ENCODE measurements at places on chromosomes 16 and 17.

- no peak for DNase-seq
These were observed 56.4 kb downstream of the ZNF18 start for GRCh38 chr17:11940904-11941303.

GRCh38 chr16:84434800-84435199 lies 66.5 kb downstream of the ATP2C2 start:
- no peak for DNase-seq

DNA sequence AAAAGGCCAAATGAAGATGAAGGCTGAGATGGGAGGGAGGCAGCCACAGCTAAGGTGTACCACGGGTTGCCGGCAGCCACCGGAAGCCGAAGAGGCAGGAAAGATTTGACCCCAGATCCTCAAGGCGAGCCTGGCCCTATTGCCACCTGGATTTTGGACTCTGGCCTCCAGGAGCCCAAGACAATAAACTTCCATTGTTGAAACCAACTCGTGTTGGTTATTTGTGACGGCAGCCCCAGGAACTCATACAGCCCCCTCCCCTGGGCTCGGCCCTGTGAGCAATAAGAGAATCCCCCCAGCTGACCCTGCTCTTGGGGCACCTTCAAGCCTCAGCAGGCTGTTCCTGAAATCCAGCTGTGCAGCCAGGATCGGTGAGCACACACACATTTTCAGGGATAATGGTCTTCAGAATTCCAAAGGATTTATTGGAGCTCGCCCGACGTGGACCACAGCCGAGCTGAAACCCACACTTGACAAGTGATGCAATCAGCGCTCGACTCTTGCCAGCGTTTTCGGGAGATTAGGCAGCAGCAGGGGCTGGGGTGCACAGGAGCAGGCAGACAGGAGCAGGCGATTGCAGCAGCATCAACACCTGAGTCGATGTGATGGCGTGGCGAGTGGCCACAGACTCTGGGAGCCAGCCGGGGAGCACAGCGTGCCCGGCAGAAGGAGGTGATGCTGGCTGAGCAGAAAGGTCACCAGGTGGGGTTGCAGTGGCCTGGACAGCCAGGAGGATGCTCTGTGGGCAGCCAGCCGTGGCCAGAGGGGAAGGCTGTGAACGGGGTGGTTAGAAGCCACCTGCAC lies 22.4 kb upstream of the CBX4 start:
- DNase-seq = no peak

- DNase-seq = no peak
These were observed 9.2 kb downstream of the HSBP1 start for GRCh38 chr16:83817022-83817421.

- no peak for DNase-seq
These were observed 47.1 kb downstream of the SRCIN1 start for GRCh38 chr17:38558728-38559050.

DNA sequence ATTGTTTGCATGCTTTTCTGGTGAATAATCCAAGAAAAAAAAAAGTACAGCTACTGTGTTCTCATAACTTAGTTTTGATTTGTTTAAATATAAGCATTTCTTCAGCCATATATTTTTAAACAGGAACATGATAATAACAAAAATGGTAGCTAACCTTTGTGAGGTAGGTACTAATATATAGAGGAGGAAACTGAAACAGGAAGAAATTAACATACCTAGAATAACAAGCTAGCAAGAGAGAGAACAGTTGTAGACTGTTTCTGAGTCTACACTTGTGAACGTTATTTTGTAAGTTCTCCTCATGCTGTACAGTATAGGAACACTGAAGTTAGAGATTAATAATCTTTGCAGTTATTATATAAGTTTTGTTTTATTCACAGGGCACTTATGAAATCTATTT lies 49.3 kb downstream of the NSRP1 start:
- DNase-seq = no peak

GRCh38 chr17:50354198-50354597 lies 8.3 kb downstream of the XYLT2 start:
- no peak for DNase-seq

GRCh38 chr17:36849871-36850348 lies 87.4 kb upstream of the LHX1 start:
- DNase-seq = no peak

- DNase-seq = peak; percentile 70
These were observed 14.0 kb downstream of the ATP5PD start for GRCh38 chr17:75032720-75033280.

- no peak for DNase-seq
These were observed 420.3 kb downstream of the XYLT1 start for GRCh38 chr16:17050468-17050867.

DNA sequence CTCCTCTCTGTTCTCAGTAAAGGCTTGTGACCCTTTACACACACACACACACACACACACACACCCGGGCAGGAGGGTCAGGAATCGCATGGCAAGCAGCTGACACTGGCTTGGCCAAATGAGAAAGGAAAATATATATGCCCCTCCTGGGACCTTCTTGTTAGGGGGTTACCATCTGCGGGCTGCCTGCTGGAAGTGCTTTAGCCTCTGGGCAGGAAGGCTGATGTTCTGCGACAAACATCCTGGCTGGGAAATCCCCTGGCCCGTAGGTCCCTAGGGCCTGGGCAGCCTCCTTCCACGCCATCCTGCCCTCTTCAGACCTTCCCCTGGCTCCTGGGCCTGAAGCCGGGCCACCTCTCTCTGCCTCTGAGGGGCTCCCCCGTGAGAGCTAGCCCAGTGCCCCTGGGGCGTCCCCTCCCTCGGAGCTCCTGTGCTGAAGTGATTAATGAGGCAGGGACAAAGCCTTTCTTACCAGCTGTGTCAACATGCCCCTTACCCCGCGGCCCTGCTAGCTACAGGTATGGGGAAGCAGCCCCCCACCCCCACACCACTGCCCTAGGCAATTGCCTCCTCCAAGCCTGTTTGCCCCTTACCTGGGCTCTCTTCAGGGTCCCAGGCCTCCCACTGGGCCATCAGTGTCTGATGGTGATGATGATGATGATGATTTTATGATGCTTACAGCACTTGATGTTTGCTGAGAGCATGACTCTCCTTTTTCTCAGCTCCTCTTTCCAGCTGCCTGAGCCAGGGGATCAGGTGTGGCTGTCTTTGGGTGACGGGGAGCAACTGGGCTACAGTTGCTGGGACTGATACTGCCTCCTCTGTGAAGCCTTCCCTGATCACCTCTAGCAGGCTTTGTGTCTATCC lies 32.8 kb upstream of the ETV4 start:
- no peak for DNase-seq

DNA sequence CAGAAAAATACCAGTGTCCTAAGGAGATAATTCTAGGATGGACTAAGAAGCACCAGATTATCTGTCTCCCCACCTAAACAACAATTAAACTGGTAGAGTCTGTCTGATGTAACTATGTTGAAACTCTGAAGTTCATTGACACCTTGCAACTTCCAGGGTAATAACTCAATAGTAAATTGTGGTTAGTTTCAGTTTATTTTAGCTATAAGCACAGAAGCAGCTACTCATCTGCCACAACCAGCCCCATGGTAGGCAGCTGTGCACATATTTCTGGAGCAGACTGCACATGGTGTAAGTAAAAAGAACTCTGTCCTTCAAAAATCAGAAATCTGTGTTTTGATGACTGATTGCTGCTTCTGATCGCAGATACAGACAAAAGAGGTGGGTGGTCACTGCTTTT lies 852.1 kb downstream of the CDH11 start:
- DNase-seq = no peak
